ENCODE measurements at places on chromosomes 6 and 20.
A peak's percentile ranks its signal among the peaks of the same experiment; 100 is the strongest.

DNA sequence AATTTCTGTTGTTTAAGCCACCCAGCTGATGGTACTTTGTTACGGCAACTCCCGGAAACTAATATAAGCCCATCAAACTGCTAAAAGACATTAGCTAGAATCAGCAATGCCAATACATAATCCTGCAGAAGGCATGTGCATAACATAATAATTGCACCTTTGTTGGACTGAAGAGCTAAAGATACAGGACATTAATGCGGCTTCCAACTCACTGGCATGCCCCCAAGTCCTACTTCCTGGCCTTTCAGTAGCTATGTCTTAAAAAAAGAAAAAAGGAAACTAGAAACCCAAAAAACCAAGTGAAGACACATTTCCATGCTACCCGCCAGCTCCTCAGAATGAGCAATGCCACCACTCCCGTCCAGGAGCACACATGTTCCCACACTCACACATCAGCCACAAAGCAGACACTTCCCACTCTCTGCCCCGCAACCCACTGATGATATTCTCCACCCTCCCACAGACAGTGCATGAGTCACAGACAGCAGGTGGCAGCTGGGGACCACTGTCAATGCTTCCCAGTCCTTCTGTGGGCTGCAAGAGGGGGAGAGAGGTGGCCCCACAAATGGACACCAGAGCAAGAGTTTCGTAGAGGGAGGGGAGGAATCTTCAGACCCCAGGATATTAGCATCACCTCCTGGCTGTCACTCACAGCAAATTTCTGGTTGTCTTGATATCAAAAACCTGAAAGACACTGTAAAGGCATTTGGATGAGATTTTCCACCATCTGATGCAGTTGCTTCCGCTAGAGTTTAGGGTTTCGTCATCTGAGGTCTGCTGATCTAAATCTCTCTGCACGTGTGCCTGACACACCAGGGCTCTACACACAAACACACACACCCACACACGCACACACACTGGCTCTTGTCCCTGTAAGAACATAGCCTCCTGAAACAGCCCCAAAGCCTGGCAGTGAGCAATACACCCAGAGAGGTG is 32.8 kb downstream of the GFOD1 start:
- peak; percentile 32 for DNase-seq

GRCh38 chr6:137589067-137589848 is 95.1 kb upstream of the OLIG3 start:
- DNase-seq: peak; percentile 15

- DNase-seq: no peak
Observed at GRCh38 chr6:88360203-88360797, 194.2 kb upstream of the CNR1 start.

DNA sequence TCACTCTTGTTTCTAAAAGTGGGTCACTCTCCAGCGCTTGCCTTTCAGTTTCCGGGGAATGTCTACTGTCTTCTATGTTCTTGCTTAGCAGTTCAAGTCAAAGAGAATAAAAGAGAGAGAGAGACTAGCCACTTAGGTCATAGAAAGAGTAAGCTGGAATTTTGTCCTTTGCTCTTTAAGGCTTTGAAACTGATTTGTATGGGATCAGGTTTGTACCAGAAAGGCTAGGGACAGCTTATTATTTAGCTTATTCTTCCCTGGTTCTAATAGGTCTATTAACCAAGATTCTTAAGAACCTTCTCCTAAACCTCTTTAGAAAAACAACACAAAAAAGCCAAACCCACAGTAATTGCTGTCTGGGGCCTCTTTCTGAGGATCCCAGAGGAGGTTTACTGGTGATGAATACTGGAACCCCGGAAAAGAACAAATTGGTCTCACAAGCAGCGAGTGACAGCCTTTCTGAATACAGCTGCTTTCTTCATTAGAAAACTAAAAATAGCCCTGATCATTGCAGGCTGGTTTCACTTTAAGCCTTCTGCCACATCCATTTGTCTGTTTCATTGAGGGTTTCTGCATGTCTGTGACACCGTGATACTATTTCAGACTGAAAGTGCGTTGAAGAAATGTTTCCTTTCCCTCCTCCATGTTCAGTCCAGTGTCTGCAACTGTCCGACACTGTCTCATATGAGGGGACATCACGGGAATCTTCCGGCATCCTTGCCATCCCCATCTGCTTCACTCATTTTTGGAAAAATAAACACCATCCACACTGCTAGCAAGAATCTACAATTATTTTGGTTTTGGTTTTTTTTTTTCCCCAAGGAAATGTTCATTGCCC is 75.1 kb upstream of the ATXN1 start:
- DNase-seq: no peak

DNA sequence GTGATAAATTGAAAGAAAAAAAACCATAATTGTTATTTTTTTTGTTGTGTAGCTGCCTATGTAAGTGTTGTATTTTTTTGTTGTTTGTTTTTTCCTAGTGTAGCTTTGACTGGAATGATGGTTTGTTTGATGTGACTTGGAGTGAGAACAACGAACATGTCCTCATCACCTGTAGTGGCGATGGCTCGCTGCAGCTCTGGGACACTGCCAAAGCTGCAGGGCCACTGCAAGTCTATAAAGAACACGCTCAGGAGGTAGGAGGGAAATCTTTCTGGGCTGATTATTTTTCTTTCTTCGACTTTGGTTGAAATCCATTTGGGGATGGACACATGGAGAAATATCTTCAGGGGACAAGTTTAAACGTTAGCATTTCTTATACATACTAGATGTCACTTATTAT is 3.8 kb downstream of the PEX7 start:
- DNase-seq: no peak

- DNase-seq: no peak
Observed at GRCh38 chr20:35515949-35516645, 13.4 kb downstream of the C20orf173 start.

DNA sequence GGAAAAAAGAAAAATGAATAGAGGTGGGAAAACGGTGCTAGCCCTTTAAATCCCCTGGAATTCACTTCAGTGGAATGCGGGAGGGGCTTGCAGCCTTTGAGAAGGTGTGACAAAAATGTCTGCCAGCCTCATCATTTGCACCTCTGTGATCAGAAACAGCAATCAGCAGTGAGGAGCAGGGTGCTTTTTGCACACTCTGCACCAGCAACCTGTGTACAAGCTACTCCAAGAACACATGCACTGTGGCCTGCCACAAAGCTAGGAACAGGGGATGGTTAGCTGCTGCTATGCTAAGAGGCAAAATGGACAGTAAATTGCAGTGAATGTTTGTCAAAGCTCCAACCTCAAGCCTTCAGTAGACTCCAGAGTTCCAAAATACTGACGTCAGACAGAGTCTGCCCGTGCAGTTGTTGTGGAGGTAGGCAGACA is 29.7 kb downstream of the GINS1 start:
- no peak for DNase-seq

DNA sequence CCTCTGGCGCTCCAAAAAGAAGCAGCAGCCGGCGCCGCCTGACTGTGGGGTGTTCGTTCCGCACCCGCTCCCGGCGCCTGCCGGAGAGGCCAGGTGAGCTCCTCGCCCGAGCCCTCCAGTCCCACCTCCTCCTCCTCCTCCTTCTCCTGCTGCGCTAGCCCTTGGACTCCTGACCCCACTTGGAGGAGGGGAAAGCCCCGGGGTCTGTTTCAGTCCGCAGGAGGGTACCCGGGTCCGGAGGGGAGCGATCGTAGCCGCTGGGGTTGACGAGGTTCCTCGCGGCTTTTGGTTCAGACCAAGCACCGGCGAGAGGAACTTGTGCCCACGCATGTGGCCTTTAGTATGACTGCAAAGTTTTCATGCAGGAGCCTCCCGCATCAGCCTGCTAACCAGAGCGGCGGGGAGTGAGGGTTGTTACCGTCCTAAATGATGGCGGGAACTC is 493 bp downstream of the CRYBG1 start:
- DNase-seq: no peak

DNA sequence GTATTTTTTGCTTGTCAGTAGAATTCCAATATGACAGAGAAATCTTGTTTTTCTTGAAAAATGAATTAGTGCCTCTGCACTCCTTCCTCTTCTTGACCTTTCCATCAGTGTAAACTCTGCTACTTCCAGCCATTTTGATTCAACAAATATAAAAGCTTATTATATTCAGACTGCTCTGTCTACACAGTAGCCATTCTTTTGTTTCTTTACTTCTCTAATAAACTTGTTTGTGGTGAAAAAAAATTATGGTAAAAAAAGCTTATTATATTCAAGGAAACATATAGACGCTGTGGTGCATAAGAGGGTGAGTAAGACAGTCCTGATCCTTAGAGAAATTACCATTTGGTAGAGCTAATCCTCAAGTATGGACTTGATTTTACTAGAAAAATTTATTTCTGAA is 11.6 kb downstream of the CAGE1 start:
- DNase-seq: no peak

GRCh38 chr6:163711615-163712565 is 297.4 kb downstream of the QKI start:
- no peak for DNase-seq

DNA sequence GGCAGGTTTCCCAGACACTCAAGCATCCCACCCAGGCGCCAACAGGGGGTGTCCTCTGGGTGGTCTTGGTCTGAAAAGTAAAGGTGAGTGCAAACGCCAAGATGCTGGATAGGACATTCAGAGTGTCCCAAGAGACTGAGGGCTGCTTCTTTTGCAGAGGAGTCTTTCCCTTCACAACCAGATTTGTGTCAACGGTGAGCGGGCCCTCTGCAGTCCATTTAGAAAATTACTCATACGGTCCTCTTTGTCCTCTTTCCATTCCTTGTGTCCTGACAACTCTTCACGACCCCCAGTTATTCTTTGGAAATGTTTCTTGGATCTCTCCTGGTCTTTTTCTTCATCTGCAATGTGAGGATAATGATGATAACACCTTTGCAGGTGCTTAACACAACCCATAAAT is 257.8 kb downstream of the CDC5L start:
- no peak for DNase-seq

DNA sequence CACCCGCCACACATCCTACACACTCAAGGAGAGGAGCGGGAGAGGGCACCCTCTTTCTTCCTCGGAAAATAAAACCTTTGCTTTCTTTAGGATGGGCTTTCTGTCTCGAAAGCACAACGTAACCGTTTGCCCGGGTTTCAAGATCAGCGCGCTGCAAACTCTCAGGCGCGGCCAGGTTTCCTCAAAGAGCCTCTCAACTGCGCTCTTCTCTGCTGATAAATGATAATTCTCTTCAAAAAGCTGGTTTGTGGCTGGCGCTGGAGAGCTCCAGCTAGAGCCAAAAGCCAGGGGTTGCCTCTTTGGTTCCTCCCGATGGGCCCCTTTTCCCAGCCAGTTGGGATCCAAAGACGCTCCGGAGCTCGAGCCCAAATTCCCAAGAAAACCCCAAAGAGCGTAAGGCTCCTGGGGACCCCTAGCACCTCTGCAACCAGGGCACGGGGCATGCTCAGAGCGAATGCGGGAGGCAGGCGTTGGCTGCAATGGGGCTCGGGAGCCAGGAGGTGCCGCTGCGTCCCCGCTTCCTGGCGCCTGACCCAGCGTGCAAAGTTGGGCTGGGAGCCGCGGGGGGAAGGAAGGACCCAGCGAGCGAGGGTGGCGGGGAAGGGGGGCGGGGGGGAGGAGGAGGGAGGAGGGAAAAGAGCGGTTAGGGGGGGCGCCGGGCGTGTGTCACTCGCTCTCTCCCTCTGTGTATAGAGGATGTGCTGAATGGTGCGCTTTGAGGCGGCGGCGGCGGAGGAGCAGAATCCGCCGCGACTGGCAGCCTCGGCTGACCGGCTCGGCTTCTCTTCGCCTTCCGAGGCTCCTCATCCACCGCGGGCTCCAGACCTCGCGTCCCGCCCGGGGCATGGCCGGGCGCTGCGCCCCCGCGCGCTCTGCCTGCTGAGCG is at the start of gene PLCB1:
Gene PLCB1, plus strand, starts transcription at position 669 of the 886 bp plus-strand sequence. CDS start 386 bp downstream, outside the sequence.
- DNase-seq: peak; percentile 79

GRCh38 chr6:5670811-5671561 is 335.7 kb downstream of the NRN1 start:
- DNase-seq: no peak

DNA sequence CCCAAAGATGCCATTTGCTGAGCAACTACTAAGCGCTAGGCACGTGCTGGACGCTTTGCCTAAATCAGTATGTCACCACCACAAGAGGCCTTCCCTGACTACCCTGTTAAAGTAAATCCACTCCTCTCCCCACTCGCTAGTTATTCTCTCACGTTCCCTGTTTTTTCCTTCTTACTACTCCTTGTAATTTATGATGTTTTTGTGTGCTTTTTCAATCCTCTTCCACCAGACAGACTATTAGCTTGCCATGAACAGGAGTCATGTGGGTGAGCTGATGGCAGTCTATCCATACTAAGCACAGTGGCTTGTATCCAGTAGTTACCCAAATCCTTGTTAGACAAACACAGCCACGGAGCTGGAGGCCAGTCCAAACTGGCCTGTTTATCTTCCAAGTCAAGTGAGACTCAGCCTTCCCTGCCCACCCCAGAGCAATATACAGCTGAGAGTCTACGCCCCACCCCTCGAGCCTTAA is 41.2 kb downstream of the C6orf132 start:
- no peak for DNase-seq

GRCh38 chr6:120938876-120939472 is 395.3 kb downstream of the TBC1D32 start:
- no peak for DNase-seq

GRCh38 chr6:107866606-107867301 is 42.6 kb upstream of the SCML4 start:
- DNase-seq: peak; percentile 45

DNA sequence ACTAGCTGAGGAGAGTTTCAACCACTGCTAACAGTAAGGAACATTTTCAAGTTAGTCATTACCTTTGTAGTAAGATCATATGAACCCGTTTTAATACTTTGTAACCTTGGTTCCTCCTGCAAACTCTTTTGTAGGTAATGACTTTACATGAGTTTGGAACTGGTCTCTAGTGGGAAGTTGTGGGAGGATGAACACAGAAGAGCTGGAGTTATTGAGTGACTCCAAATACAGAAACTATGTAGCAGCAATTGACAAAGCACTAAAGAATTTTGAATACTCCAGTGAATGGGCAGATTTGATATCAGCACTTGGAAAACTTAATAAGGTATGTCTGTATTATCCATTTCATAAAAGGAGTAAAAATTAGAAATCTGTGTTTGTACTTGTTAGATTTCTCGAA is 29.3 kb downstream of the DOP1A start:
- no peak for DNase-seq

DNA sequence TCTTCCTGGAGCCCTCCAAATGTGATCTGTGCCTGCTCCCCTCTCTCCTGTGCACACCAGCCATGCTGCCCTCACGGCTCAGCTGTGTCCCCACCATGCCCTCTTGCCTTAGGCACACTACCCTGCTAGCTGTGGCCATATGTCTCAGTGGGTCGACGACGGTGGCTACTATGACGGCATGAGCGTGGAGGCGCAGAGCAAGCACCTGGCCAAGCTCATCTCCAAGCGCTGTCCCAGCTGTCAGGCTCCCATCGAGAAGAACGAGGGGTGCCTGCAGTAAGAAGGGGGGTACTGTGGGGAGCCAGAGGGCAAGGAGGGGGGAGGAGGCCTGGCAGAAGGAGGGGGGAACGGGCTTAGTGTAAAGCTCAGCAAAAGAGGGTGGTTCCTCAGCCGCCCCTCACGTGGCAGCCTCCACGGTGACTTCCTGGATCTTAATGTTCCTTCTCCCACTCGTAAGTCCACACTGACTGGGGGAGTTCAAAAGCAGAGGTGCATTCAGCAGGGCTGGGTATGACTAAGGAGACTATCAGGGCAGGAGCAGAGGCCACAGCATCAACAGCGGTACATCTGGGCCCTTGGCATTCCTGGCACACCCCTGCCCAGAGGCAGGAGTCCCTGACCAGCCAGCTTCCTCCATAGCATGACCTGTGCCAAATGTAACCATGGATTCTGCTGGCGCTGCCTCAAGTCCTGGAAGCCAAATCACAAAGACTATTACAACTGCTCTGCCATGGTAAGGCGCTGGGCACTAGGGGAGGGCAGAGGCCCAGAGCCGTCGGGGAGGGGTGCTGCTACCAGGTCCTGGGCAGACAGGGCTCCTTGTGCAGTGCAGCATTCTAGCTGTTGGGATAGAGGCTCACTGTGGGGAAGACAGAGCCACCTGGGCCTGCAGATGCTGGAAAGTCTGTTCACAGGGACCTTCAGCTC is 8.0 kb downstream of the DNPH1 start:
- DNase-seq: no peak

Measured in endothelial cell of umbilical vein (primary cell).